ENCODE measurements at places on chromosomes 3 and 15.

DNA sequence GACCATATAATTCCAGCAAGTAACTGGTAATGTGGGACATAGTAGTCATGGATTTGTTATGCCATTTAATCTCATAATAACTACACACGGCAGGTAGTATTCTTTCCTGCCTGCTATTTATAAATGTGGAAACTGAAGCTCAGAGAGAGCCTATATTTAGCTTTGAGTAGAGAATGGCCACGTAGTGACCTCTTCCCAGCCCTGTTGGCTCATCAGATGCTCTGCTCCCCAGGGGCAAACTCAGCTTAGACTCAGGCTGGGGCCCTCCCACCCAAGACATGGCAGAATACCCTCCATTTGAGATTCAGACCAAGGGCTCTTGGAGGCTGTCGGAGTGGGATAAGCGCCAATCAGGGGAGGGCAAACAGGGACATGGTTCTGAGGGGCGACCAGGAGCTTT is 17.3 kb upstream of the HDAC11 start:
- DNase-seq: no peak

DNA sequence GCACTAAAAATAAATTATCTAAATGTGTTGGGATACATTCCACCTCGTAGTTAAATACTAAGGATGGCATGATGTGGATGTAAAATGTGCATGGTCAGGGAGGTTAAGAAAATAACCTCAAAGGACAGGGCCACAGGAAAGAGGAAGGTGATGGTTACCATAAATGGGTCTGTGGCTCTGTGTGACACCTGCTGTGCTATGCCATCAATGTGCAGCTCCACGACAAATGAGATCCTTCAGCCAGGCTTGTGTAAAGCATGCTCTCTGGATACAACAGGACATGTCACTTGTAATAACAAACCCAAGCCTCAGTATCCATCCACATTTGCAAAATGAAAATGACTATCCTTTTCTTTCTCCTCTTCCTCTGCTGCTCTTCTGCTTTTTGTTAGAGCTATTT is 456.7 kb upstream of the RASGRP1 start:
- no peak for DNase-seq

GRCh38 chr15:71142780-71143179 is 27.5 kb downstream of the THSD4 start:
- DNase-seq: no peak

DNA sequence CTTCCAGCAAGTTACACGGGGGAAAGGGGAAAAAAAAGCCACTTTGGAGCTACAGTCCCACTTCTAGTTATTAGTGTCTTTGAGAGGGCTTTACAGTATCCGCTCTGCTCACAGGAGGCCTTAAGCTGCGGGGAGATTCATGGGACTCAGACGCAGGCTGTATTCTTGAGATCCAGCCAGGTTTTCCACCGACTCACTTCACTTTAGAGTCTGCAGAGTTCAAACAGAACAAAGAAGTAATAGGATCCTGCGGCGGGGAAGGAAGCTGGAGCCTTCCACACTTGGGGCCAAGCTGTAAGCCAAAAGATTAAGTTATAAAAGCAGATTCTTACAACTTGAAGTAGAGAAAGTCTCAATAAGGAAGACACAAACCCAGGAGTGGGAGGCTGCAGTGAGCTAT is 60.2 kb upstream of the FAM174B start:
- DNase-seq: no peak

- DNase-seq: no peak
Measured at GRCh38 chr3:51948016-51948580, 5.9 kb downstream of the PARP3 start.

- DNase-seq: no peak
Measured at GRCh38 chr15:81758818-81759284, 287.0 kb downstream of the MEX3B start.

DNA sequence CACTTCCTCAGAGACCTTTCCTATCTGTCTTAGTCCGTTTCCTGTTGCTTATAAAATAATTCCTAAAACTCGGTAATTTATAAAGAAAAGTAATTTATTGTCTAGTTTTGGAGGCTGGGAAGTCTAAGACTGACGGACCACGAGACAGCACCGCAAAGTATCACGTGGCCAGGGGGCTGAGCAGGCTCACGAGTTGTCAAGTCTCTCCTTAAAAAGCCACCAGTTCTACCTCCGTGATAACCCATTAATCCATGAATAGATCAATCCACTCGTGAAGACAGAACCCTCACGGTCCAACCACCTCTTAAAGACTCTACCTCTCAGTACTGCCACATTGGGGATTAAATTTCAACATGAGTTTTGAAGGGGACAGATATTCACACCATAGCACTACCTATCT is 821 bp downstream of the LINS1 start:
- no peak for DNase-seq

GRCh38 chr3:148329481-148330235 is 368.0 kb upstream of the AGTR1 start:
- no peak for DNase-seq

GRCh38 chr3:146322216-146322817 is 71.4 kb upstream of the PLSCR4 start:
- no peak for DNase-seq

GRCh38 chr3:111884411-111885018 is 25.4 kb downstream of the PHLDB2 start:
- no peak for DNase-seq

DNA sequence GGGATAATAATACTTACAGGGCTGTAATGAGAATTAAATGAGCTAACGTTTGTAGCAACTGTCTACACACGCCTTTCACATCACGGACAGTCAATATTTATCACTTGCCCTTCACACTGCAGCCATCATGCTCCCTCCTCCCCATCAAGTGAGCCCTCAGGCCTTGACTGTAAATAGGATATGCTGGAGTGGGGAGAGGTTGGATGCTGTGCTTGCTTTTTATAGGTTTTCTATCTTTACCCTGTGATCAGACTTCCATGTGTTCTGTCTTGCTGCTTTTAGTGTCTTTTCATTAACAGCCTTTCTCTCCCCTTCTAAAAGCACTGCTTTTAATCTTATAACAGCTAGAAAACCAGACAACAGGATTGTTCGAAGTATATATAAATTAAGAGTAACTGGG is 12.8 kb upstream of the MAGEF1 start:
- DNase-seq: no peak
